Mesothelial cell of epicardium (in vitro differentiated cells): ENCODE measurements at places on chromosomes 13 and 19. TPM values are rescaled to one million over a fixed set of nuclear protein-coding genes. Genes with fewer than 3 reads are reported as not detected.

Gene GFY
- not detected in 3 replicates for total RNA-seq

Gene SPATA13
- 2.9 to 3.8 TPM (median 3.7 TPM) in 3 replicates for total RNA-seq

Gene TMPRSS9
- 0.84 to 1.4 TPM (median 1.2 TPM) in 3 replicates for total RNA-seq

Gene ZNF442
- 3.7 to 5.9 TPM (median 4.3 TPM) in 3 replicates for total RNA-seq

Gene AMER2
- 0.57 to 0.60 TPM (median 0.60 TPM) in 3 replicates for total RNA-seq

Gene ZNF607
- total RNA-seq: 17.6 to 18.7 TPM (median 17.7 TPM) in 3 replicates

Gene ERFL
- total RNA-seq: 0.49 to 0.67 TPM (median 0.59 TPM) in 3 replicates

Gene N4BP2L2
- total RNA-seq: 160 to 171 TPM (median 168 TPM) in 3 replicates

Gene C13orf46
- 0.54 to 1.8 TPM (median 0.57 TPM) in 3 replicates for total RNA-seq

- DNase-seq: no peak
Measured at GRCh38 chr19:6590258-6590826, 608 bp downstream of the CD70 start.

GRCh38 chr13:68806125-68806524 lies 1301.5 kb upstream of the ATXN8OS start:
- no peak for DNase-seq

DNA sequence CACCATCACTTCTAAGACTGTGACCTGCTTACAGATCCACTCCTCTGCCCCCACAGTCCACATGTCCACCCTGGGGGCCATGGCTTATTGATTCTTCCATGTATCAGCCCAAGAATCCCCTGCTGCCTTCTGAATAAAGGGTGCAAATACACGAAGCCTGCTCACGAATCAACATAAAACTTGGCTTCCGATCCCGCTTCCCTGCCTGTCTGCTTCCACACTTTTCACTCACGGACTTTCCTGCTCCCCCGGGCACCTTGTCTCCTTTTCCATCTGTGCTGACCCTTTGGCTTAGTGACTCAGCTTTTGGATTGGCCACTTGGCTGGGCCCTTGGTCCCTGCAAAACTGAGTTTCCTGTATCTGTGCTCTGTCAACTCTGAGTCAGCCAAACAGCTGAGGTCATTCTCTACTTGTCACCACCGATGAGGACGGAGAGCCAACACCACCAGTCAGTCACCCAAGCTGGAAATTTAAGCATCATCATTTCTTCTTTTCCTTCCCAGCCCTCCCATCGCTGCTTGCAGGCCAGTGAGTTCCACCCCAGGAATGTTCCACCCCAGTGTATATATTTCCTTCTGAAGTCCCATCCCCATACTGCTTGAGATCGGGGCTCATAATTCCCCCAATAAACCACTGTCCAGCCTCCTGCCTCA lies 11.4 kb upstream of the USP12 start:
- no peak for DNase-seq

- DNase-seq: no peak
Measured at GRCh38 chr13:35530581-35530980, 54.1 kb upstream of the MAB21L1 start.

GRCh38 chr13:37956536-37956935 lies 87.0 kb upstream of the TRPC4 start:
- no peak for DNase-seq

DNA sequence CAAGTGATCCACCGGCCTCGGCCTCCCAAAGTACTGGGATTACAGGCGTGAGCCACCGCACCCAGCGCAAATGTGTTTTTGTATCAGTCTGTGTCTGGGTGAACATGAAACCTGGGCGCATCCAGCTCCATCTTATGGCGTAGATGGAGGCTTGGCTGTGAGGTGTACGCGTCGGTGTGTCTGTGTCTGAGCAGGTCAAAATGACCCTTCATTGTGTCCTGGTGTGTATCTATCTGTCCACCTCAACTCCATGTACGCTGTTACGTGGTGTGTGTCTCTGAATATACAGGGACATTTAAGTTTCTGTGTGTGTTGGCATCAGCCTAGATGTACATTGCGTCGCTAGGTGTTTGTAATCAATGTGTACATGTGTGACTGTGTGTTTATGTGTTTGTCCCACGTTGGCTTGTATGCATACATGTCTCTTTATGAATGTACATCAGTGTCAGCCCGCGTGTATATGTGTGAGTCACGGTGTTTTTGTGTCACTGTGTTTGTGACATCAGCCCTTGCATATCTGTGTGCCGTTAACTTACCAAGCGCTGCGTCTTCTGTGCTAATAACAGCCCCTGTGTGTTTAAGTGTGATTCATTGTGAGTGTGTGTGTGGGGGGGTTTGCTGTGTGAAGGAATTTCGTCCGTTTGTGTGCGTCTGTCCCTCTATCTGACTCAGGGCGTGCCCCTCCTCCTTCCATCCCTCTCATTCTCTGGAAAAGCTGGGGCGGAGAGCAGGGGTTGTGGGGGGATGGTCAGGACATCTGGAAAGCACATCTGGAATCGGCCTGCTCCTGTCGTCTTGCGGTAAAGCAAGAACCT lies 6.4 kb downstream of the AXL start:
- no peak for DNase-seq

GRCh38 chr13:43307921-43308433 lies 284.6 kb downstream of the DNAJC15 start:
- DNase-seq: peak; percentile 71

- DNase-seq: no peak
Measured at GRCh38 chr19:46946611-46947238, 72.9 kb upstream of the NPAS1 start.

DNA sequence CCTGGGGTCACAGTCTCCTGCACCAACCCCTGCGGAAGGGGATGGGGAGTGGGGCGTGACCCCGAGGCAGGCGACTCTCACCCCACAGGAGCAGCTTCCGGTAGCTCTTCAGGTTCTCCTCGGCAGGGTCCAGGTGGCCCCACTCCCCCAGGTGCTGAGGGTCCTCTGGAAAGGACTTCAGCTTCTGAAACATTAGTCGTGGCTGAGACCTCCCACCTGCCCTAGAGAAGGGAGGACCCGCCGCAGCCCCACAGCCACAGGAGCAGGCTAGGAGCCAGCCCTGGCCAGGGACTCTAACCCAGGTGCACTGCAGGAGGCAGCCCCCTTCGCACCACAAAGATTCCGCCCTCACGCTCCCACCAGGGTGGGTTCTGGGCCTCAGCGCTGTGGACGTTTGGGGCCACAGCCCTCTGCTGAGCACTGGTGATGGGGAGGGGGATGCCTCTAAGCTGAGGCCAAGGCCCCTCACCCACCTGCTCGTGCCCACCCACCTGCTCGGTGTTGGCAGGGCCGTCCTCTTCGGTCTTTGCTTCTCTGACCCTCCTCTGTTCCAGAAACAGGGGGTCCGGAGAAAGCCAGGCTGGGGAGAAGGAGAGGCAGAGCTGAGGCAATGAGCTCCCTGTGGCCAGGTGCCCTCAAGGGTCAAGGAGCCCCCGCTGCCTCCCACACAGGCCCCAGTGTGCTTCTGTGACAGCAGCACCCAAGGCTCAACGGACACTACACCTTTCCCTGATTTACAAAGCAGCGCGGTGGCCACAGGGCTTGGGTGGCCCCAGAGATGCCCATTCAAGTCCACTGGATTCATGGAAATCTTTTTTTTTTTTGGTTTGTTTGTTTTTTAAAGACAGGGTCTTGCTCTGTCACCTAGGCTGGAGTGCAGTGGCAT lies 11.0 kb downstream of the ZSCAN18 start:
- no peak for DNase-seq

DNA sequence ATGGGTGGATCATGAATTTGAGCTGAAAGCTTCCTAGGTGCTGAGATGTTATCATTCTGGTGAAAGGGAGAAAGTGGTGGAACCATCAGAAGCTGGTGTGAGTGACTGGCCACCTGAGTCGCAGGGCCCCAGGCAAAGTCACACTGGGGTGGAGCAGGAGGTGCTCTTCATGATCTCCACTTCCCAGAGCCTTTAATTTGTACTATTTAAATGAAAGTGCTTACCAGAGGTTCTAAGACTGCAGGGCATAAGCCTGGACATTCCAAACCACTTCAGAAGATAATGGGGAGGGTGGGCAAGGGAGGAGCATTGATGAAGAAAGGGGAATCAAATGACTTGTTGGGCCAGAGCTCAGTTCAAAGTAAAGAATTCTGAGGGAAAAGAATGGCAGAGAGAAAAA lies 156.1 kb downstream of the RGCC start:
- DNase-seq: no peak

- no peak for DNase-seq
Measured at GRCh38 chr19:32268381-32268780, 77.0 kb upstream of the ZNF507 start.

DNA sequence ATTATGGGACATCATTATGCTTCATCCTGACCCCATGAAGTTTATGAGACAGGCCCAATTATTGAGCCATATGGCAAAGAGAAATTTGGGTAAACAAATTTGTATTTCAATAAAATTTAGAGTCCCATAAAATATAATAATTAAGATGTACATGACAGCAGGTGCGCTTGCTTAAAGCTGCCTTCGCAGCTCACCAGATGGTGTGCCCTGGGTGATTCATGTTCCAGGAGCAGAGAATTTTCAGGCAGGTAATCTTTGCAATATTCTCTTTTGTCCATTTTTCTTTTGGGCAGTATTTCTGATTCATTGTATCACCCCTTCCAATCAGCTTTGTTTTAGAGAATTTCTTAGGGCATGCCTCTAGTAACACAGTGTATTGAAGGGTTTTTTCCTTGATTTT lies 39.5 kb upstream of the WASF3 start:
- no peak for DNase-seq

GRCh38 chr19:39100500-39101166 lies 16.5 kb downstream of the ACP7 start:
- no peak for DNase-seq
